ENCODE measurements at places on chromosomes 4 and X. TPM values are rescaled to one million over a fixed set of nuclear protein-coding genes. Genes with fewer than 3 reads are reported as not detected.

DNA sequence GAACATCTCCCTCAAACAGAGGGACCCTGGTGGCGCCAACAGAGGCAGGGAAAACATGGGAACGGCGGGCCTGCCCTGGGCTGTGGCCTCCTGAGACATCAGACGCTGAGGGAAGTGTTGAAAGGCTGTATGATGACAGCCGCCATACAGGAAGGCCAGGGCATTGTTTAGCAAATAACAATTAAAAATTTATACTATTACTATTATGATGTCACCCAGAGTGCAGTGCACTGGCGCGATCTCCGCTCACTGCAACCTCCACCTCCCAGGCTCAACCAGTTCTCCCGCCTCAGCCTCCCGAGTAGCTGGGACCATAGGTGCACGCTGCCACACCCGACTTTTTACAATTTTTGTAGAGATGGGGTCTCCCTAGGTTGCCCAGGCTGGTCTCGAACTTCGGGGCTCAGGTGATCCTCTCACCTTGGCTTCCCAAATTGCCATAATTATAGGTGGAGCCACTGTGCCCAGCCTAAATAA, 54.6 kb downstream of the CPZ start:
- DNase-seq: no peak

- no peak for DNase-seq
Observed at GRCh38 chr4:24252121-24252520, 332.2 kb downstream of the DHX15 start.

- no peak for DNase-seq
Observed at GRCh38 chr4:144701683-144702233, 55.8 kb downstream of the HHIP start.

DNA sequence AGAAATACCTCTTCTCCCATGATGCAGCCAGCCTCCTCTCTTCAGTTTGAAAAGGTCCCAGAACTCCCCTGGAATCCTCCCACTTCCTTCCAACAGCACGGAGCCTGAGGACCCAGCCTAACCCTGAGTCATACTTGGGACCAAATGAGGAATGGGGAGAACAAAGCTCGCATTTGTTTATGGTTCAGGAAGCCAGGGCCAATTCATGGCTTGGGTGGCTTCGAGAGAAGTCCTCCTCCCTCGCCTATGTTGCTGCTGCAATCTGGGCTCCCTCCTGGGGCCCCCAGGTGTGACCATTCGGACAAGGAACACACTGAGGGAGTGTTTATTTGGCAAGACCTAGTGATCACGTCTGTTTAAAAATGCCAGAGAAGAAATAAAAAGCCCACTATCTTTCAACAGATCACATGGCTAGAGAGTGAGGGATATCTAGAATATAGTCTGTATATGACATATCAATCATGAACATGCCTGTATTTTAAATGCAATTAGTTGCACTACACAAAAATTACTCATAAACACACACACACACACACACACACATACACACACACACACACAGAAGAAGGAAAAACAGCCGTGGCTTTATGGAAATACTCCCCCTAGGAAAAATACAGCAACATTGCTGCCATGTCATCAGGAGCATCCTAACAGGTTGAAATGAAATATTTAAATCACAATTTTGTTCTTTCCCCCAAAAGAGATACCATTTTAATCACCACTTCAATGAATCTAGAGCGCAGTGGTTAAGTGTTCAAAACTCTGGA, 155.7 kb upstream of the MAP3K15 start:
- DNase-seq: no peak

DNA sequence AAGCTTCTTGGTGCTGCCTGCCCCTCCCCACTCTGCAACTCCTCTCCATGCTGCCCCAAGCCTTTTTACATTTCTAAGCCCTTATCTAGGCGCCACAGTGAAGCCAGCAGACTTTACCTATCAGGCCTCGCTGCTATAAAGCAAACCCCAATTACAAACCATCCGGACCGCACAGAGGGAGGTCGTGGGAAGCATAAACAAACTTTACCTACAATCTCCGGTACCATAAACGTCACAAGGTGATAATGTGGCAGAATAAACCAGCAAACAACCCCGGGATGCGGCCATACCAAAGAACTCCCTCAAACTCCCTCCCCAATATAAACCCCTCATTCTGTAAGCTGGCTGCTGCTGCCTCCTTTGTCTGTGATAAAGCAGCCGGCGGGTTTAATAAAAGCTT, 54.0 kb upstream of the ZCCHC13 start:
- DNase-seq: no peak

- DNase-seq: no peak
Observed at GRCh38 chr4:84279678-84280077, 219.4 kb downstream of the NKX6-1 start.

- no peak for DNase-seq
Observed at GRCh38 chr4:150229520-150229919, 151.3 kb downstream of the DCLK2 start.

- DNase-seq: no peak
Observed at GRCh38 chr4:113784497-113785250, 23.1 kb upstream of the CAMK2D start.

DNA sequence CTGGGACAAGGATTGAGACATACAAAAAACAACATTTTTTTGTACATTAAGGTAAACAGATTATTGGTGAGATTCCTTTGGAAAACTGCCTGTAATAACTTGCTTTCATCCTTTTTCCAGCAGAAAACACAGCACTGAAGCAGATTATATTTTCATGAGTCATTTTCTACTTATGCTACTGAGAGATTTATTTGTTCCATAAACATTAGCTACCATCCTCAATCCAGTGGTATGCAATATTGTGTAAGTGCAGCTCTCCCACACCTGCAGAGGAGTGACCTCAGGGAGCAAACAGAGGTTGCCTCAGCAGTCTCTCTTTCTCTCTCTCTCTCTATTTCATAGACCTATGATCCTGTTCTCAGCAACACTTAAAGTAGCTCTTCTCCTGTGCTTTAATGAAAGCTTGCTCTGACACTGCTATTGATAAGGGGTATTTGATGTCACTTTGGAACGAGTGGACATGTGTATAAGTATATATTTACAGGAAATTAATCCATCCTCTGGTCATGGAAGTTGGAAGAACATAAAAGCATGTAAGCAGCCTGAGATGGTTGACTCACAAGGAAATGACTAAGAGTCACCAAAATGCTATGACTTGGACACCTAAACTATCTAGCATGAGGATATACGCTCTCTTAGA, 163.7 kb upstream of the SPANXC start:
- DNase-seq: no peak

DNA sequence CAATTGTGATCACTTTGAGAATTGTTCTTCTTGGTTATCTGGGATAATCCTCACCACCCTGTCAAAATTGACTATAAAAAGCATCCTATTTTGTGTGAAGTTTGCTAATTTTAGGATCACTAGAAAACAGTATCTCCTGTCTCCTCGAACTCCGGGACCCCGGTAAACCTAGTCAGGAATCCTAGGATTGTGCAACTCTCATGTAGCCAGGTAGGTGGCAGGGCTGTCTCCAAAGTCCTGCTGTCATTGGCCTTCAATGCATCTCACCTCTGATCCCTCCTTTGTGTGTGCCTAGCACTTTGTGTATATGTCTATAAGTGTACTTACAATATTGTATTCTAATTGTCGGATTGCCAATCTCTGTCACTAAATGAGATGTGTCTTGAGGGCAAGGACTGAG, 1564.8 kb downstream of the RPA4 start:
- no peak for DNase-seq

DNA sequence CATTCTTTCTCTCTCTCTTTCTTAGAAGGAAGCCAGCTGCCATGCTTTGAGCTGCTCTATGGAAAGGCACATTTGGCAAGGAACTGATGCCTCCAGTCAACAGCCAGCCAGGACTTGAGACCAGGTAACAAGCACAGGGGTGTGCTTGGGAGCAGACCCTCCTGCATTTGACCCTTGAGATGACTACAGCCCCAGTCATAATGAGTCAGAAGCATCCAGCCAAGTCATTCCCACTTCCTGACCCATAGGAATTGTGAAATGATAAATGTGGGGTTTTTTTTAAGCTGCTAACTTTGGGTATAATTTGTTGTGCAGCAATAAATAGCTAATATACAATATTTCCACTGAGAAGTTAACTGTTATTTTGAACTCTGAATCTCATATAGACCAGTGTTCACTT, 446.9 kb downstream of the GRXCR1 start:
- no peak for DNase-seq

- DNase-seq: no peak
Observed at GRCh38 chr4:181860668-181861067, 382.5 kb upstream of the TENM3 start.

GRCh38 chr4:138401334-138401733, 159.2 kb upstream of the SLC7A11 start:
- no peak for DNase-seq

- no peak for DNase-seq
Observed at GRCh38 chr4:174314770-174315169, 31.1 kb downstream of the CEP44 start.

DNA sequence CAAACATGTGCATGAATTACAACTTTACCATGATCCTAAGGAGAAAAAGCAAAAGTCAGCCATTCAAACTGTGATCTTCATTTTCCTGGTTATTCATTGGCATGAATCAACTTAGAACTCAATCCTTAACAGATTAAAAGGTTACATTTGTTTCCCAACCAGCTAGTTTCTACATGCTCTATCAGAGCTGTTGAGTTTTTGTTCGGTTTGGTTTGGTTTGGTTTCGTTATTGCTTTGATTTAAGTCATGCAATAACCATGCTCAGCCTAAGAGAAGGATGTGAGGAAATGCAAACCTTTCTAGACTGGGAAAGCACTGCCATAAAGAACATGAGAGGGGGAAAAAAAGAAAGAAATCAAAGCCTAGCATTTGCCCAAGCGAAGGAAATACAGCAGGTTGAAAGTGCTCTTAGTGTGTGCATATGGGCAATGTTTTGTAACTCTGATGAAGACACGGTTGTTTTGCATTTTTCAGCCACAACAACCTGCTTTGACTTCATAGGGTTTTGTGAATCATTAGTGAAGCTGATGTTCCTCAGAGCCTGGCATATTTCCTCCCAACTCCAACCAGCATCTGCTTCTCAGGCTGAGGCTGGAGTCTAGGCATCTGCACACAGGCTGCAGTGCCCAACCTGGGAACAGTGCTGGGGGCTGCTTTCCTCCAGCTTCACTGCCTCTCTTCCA, 234.3 kb downstream of the ZNF674 start:
- DNase-seq: no peak

DNA sequence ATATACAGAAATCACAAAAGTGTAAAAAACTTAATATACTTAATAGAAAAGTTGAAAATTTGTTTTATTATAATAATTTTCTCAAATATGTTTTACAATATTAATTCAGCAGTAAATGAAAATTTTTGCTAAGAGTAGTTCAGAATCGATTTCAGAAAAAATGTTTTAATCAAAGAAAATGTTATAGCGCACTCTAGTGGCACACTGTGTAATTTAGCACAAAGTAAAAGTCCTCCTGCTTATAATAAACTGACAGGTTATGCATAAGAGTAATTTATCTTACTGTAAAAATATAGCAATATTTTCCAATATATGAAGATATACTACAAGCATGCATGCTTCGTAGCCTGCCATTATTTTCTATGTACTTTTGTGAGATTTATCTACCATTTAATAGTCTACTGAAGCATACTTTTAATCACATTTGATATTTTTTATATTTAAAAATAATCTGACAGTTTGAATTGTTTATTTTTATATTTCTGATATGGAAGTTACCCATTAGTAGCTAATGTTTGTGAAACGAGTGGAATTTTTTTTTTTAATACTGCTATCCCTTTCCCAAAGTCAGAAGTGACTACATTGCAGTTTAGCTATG, 217.9 kb upstream of the KLHL4 start:
- no peak for DNase-seq

- DNase-seq: no peak
Observed at GRCh38 chr4:156999175-156999517, 27.5 kb upstream of the PDGFC start.

GRCh38 chrX:154430916-154431315, 2.4 kb downstream of the ATP6AP1 start:
- no peak for DNase-seq

DNA sequence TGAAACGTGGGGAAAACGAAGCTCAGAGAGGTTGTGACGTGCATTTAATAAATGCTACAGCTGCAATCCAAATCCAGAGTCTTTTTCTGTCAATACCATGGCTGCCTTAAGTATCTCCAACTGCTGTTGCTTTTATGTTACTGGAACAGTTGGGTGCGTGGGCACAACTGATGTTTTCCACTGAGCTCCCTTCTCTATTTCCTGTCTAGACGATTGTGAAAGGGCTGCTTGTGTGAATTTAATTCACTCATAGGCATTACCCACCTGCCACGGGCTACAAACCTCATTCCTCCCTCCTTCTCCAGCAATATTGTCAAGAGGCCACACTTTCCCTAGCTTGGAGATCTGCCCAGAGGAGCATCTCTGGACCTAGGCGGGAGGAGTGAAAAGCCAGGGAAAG, 526.0 kb downstream of the MID1IP1 start:
- no peak for DNase-seq

DNA sequence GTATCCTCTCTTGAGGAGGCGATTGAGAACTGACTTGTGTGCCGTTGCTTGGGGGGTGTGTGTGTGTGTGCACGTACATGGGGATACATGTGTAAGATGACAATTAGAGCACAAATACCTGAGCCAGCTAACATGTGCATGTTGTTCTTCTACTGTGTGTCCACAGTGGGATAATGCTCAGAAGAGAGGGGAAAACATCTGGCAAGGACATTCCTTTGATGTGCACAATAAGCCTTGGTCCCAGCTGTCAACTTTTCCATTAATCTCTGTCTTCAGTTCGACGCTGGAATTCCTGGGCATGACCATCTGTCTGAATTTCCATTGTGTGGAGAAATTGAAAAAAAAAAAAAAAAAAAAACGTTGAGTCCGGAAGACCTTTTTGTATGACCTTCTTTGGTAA, 592.0 kb upstream of the GALNTL6 start:
- no peak for DNase-seq

DNA sequence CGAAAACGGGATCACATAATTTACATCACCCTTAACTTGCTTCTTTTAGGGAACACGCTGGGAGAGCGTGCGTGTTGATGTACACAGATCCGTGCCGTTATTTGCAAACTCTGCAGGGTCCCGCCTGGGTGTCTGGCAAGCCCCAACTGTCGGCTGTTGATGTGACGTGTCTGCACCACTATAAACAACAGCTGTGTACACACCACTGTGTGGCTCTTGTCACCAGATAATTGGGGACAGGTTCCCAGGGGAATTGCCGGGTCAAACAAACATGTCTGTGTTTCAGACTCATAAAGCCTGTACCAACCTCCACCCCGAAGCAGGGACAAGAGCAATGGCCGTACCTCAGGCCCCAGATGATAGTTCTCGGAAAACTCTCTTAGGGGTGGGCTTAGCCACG, 105.0 kb upstream of the AFAP1 start:
- DNase-seq: no peak

Gene NDNF
- 1.3 TPM for total RNA-seq

Gene CENPVL1
- total RNA-seq: not detected

Gene NPY2R
- total RNA-seq: not detected

Gene MID2
- 14.4 TPM for total RNA-seq

Gene ZCCHC18
- 0.73 TPM for total RNA-seq

Gene FGFBP1
- 430 TPM for total RNA-seq

Gene PLAC1
- total RNA-seq: not detected

Gene RPS6KA6
- 1.4 TPM for total RNA-seq

Gene AMTN
- not detected for total RNA-seq

Gene TLR8
- not detected for total RNA-seq

Gene FAM53A
- total RNA-seq: 0.22 TPM

All from esophagus squamous epithelium (tissue), 5 donors.